ENCODE measurements at places on chromosomes 5 and 9.

GRCh38 chr5:91642581-91642980 is 259.5 kb upstream of the ARRDC3 start:
- no peak for DNase-seq

DNA sequence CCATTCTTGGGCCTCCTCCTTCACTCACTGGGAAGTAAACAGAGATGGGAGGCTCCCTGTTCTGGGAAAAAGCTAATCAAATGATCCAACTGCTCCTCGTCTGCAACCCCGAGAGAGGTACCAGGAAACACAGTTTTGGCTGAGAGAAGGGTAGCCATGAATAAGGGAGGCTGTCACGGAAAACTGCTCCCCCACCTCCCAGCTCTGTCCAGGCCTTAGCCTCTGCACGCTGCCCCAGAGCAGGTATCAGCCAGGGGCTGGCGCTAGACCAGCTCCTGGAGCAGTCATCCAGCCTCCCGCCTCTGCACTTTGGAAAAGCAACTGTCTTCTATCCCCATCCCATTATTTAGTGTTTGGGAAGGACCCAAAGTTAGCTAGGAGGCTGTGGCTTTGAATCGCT is 266.1 kb downstream of the NDUFS4 start:
- DNase-seq: no peak

- DNase-seq: no peak
Observed at GRCh38 chr5:114790403-114790792, 379.3 kb downstream of the TRIM36 start.

- DNase-seq: no peak
Observed at GRCh38 chr5:179146277-179146676, 86.1 kb downstream of the ZNF354C start.
